ENCODE measurements at places on chromosomes 2 and 18. TPM values are rescaled to one million over a fixed set of nuclear protein-coding genes. Genes with fewer than 3 reads are reported as not detected.

DNAJC5G gene
- not detected for total RNA-seq

SERPINB11 gene
- not detected for total RNA-seq

PARD6G gene
- 1.1 TPM for total RNA-seq

LAMA3 gene
- total RNA-seq = 1.8 TPM

APLF gene
- total RNA-seq = 1.3 TPM

RNF152 gene
- 4.4 TPM for total RNA-seq

LYPD1 gene
- total RNA-seq = 1.1 TPM

SCYGR4 gene
- total RNA-seq = not detected

BIRC6 gene
- total RNA-seq = 46.8 TPM

MEIS1 gene
- total RNA-seq = 12.3 TPM

ELOA2 gene
- not detected for total RNA-seq

KLHL14 gene
- not detected for total RNA-seq

KRCC1 gene
- total RNA-seq = 28.0 TPM

CNRIP1 gene
- 24.1 TPM for total RNA-seq

FOXI3 gene
- not detected for total RNA-seq

TCF4 gene
- total RNA-seq = 52.0 TPM

DYSF gene
- 6.3 TPM for total RNA-seq

ZNF385B gene
- not detected for total RNA-seq

All from cardiac atrium fibroblast (primary cell).